ENCODE measurements at places on chromosomes 12 and 14.

GRCh38 chr12:12511895-12512711, 50.6 kb downstream of the DUSP16 start:
- no peak for DNase-seq

DNA sequence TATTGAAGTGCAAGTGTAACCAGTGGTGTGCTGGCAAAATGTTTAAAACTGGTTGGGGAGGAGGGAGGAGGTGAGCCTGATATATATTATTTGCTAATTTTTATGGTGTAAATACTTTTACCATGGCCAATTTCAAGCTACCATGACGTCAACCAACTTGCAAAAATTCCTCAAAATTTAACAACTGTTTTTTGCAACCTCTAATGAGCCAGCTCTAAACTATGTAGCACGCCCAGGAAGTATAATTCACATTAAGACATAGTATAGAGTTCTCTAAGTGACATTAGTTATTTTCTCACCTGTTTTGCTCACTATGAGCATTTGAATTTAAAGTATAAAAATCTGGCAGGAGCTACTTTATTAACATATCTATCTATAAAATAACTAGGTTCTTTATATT, 41.4 kb downstream of the ATL1 start:
- DNase-seq, result peak; percentile 76

DNA sequence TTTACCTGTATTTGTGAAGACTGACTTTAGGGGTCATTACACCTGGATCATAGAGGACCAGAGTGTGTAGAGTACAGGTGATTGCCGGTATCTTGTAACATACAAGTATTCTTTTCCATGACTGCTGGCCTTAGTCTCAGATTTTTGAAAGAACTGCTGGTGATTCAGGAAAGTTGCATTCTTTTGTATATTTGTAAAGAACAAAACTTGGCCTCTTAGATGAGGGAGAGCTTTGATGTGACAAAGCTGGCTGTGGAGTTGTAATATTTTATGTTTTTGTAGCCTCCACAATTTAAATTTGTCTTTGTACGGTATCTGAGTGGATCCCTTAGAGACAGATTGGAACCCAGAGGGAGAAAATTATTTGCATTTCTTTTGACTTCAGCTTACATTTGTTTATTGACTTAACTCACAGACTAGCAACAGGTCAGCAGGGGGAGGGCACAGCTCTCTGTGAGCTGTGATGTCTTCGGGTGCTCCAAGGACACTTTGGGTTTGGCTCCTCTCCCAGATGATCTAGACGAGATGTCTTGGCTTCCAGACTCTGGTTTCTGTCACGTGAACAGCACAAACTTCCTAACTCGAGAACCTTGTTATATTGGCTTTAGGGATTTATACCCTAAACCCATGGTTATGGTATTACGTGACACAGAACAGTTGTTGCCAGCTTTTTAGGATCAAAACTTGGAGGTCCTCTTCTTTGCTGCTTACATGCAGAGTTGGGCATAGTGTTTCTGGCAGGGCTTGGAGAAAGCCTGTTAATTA, 65.9 kb downstream of the DAAM1 start:
- peak; percentile 94 for DNase-seq

DNA sequence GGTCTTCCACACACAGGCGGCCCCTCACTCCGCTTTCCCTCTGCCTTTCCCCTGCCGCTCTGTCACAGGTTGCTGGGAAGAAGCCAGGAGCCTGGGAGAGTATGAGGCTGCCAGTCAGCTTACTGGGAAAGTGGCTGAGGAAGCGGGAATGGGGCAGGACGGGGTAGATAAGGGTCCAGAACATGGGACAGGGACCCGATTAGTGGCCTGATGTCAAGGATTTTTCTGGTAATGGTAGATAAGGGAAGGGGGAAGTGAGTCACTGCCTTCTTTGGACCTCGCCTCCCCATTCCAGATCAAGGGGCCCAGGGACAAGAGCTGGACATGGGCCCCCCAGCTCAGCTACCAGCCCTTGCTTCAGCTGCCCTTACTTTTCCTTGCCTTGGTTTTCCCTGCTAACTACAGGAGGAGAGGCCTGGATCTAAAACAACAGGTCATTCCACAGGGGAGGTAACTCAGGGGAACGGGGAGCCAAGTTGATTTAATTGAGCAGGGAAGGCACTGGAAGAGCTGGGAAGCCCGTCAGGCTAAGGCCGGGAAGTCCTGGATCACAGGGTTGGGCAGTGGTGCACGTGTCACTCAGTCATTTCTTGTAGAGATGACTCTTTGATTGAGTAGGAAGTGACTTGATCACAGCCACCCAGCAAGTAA, 3.5 kb upstream of the LPAR5 start:
- no peak for DNase-seq

GRCh38 chr12:105555556-105556295, 225.2 kb downstream of the C12orf75 start:
- DNase-seq, result no peak

DNA sequence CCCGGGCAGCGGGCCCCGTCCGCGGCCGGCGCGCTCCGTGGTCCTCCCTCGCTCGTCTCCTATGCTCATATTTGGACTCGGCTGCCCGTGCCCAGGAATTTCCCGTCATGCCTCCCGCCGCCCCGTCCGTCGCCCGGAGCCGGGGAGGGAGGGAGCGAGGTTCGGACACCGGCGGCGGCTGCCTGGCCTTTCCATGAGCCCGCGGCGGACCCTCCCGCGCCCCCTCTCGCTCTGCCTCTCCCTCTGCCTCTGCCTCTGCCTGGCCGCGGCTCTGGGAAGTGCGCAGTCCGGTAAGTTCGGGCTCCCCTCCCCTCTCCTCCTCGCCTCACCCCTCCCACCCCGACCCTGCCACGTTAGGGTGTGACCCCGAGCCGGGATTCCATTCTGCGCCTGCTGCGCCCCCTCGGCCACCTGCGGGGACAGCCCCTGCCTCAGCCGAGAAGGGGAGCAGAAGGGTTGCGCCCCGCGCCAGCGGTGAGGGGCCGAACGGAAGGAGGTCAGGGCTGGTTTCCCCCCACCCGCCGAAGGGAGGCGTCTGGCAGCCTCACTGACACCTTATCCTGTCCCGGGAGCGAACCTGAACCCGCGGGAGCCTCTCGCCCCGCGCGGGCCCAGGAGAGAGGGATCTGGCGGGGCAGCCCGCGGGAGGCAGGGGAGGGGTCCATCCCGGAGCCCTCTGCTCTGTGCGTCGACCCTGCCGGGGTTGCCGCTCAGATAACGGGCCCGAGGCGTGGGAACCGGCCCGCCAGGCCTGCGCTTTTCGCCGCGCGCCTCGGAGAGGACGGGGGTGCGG, at the start of gene MSRB3:
Gene MSRB3, plus strand, starts transcription at position 108 of the 793 bp plus-strand sequence. CDS start 29,897 bp downstream, outside the sequence.
- DNase-seq, result peak; percentile 84

DNA sequence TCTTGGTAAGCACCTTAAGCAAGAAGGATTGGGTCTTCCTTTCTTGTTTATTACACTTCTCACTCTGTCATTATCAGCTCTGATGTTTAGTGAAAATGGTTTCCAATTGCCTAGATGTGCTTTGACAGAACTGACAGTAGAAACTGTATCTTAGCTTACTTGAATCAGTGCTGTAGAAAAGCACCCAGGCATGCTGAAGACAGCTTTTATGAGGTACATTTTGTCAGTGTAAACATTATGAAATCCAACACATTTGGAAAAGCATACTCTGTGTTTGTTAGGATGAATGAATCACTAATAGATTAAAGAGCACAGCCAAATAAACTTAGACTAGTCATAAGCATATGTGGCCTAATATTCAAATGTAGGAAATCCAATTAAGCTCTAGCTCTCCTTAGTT, 290.2 kb upstream of the NPAS3 start:
- peak; percentile 24 for DNase-seq

- DNase-seq, result no peak
These were observed 200.1 kb downstream of the DAD1 start for GRCh38 chr14:22388669-22389595.

- DNase-seq, result peak; percentile 92
These were observed at the start of gene TEAD4 for GRCh38 chr12:2959192-2959504. TEAD4 (plus strand) TSS chr12:2959397.

DNA sequence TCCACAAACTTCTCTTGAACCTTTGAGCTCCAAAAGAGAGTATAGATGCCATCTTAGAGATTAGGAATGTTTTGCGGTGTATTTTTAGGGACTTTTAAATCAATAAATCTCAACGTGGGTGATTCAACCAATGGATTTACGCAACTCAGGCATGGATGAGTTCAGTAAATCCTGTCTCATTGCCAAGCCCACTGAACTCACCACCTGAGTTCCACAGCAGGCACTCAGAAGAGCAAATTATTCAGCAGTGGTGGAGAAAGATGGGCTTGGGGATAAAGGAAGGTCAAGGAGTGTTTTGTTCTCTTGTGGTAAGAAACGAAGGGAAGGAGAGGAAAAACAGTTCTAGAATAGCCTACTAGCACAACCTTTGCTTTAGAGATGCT, 68.7 kb upstream of the HMGA2 start:
- DNase-seq, result peak; percentile 1

DNA sequence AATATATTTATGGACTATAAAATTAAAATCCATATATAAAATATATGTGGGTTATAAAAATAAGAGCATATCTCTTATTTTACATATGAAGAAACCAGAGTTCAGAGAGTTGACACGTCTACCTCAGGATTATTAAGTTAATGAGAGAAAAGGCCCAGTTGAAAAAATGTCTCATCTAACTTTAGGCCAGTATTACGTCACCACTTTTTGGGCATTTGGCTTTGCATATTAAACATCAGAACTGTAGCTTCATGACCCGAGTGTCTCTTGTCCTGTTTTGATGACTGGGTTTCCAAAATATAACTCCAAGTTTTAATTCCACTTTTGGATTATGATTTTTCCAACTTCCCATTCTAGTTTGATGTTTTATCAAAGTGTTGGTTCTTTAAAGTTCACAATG, 1026.1 kb downstream of the SLC6A15 start:
- DNase-seq, result no peak

DNA sequence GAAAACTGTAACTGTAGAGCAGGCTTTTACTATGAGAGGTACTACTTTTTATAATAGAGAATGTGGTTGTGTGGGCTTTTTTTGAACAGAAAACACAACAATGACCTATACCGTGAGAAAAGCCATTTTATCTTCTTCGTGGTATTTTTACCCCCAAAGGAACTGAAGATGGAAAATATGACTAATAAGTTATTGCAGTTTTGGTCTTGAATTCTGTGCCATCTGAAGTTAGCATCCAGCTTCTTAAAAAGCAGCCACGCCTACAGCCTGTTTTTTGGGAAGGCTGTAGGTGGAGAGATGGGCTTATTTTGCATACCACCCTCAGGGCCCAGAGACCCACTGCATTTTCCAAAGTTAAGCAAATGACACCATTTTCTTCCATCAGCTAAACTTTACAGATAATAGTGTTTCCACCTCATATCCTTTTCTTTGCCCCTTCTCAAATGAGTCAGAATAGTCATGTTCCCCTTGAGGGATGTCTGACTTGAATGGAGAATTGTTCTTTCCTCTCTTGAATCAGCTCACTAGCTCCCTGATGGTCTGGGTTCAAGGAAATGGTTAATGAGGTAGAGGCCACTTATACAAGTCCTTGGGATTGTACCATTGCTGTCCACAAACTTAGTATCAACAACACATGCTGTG, 53.0 kb downstream of the TBC1D30 start:
- no peak for DNase-seq

DNA sequence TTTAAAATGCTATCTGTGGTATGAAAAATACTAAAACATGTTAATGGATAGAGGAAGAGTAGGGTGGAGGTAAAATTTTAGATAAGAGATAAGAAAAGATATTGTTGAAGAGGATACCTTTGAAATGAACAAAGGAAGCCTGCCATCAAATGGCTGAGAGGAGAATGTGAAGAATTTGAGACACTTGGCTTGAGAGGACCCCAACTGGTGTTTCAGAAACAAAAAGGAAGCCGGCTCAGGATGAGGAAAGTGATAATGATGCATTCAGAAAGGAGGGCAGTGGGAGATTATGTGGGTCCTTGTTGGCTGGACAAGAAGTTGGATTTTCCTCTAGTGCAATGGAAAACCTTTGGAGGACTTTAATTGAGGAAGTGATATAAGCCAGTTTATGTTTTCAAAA, 264.4 kb downstream of the DUSP6 start:
- no peak for DNase-seq

DNA sequence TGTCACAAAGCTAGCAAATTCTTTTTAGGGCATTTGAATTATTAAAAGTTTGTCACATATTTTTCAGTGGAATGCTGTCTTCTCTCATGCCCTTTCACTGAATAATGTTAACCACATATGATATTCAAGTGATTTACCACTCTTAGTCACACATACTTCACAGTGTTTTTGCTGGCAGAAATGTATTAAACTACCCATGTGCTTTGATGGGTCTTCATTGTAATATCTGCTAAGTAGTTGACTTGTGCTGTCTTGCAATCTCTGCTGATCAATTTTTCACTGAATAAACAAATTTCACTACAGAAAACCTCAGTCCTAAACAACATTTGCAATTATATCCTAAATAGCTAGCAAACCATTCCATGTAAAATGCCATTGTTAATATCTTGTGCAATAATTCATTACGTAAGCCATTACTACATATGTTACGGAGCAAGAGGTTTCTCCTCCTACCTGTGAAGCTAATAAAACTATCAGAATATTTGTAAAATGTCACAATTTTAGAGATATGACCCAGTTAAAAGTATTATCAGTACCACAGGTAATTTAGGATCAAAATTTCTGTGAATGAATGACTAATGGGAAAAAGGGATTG, 64.6 kb upstream of the LMO3 start:
- no peak for DNase-seq

- DNase-seq, result no peak
These were observed 11.1 kb upstream of the PIP4K2C start for GRCh38 chr12:57579677-57580465.

DNA sequence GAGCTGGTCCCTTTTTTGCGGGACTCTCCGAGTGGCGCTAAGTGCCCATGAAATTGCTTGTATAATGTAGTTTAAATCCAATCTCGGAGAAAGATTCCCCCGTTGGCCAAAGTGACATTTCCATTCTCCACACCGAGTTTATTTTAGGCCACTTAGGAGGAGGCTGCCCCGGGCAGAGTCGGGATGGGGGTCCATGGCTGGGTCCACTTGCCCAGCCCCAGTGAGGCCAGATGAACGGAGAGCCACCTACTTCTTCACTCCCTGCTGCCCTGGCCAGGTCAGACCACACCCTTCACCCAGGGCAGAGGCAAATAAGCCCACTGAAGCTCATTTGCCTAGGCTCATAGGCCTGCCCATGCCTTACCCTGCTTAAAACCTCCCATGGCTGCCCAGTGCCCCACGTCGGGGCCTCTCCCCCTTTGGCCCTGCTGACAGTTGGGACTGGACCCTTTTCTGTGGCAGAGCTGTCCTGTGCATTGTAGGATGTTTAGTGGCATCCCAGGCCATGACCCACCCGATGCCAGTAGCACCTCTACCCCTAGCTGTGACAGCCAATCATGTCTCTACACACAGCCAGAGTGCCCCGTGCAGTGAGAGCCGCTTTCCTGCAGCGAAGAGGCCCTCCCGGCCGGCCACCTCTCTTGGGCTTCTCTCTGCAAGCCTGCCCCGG, 51.3 kb downstream of the FAM222A start:
- DNase-seq, result no peak

All from EL (cell line).